Jurkat, Clone E6-1 (cell line): ENCODE measurements at places on chromosomes 2 and 18.

DNA sequence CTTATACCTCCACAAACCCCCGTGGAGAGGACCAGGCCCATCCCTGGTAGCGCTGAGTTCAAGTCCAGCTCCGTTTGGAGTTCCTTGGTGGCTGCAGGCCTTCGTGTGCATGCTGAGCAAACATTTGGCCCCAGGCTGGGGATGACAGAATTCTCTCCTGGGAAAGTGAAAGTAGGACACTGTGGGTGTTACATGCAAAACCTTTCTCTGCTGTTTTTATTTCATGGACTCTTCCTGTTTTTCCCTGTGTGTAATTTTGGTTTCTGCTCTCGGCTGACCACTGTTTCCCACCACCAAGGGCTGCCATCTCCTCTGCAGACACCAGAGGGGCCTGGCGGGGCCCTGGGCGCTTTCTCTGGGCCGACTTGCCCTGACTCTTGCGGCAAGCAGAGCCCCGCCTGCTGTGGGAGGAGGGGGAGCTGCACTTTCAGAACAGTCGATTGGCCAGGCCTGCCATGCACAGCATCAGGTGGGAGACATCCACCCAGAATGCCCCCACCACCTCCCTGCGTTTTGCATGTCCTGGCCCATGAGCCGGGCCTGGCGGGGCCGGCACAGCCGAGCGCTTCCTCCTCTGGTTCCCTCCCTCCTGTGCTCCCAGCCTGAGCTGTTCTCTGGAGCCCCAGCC, 102.4 kb downstream of the CABLES1 start:
- DNase-seq = no peak

DNA sequence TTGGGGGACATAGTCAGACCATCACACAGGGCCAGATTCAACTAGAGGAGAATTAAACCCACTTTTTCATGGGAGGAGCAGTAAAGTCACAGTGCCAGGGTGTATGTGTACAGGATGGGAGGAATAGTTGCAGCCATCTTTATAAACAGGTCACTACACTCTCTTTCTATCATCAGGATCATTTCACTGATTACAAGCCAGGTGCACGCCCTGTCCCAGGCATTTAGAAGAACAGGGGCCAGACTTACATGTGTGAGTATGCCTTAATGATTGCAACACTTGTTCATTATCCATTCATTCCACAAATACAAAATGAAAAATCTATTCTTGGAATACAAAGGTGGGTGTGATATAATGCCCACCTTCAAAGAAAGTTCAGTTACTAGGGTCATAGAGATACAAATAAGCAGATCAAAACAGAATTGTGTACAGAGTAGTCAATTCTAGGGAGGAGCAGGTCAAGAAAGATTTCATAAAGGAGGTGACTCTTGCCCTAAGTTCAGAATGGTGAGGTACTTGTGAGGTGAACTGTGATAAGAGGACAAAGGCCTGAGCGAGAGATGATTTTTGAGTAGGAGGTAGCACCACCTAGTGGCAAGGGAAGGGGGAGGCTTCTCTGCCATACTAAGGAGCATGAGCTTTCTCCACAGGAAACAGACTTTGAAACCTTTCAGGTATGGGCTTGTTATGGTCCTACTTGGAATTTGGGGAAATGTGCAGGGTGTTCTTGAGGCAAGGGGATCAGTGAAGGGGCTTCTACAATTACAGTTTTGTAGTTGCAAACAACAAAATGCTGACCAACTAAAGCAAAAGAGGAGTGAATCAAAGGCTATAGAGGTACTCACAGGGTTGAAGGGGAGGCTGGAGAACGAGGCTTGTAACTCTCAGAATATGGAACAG, 156.3 kb downstream of the SUCLG1 start:
- DNase-seq = peak; percentile 69

- DNase-seq = no peak
Observed at GRCh38 chr2:215843579-215843978, 169.8 kb downstream of the MREG start.

- DNase-seq = no peak
Observed at GRCh38 chr18:25181993-25182392, 170.0 kb downstream of the ZNF521 start.

- DNase-seq = peak; percentile 76
Observed at GRCh38 chr18:54119524-54120019, 104.9 kb downstream of the MBD2 start.

GRCh38 chr2:96960153-96960961, 26.0 kb downstream of the FAM178B start:
- DNase-seq = peak; percentile 57
